ENCODE measurements at places on chromosomes 11 and 22.

DNA sequence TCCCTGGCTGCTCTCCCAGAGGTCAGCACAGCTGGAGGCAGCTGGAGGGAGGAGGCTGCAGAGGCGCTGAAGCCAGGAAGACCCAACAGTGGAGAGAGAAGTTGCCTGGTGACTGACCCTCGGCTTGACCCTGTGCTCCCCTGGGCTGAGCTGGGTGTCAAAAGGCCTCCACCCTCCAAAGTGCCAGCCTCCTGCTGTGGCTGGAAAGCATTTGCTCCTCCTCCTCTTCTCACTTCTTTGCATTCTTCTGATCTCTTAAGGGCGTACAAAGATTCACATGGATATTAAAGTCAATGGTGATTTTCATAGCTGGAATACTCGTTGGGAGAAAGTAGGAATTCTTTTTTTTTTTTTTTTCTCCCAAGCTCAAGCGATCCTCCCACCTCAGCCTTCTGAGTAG is 91.7 kb downstream of the MED15 start:
- DNase-seq = no peak

- DNase-seq = no peak
Measured at GRCh38 chr22:27419473-27419872, 382.1 kb downstream of the MN1 start.

GRCh38 chr11:27482793-27483192 is 10.2 kb upstream of the LGR4 start:
- DNase-seq = no peak

DNA sequence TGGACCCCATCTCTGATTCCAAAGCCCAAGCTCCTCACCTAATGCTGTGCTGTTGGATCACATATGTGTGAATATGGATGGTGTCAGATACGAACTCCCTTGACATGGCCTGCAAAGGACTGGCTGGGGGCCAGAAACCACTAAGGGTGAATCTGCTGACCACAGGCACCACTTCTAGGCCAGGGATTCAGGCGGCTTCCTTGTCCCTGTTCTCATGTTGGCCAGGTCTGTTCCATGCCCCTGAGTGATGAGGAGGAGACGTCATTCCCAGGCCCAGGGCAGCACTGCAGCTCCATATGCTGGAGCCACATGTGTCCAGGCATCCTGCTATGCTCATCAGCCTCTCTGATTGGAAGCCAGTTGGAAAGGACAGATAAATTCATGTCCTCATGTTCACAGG is 130.0 kb upstream of the BDNF start:
- no peak for DNase-seq

DNA sequence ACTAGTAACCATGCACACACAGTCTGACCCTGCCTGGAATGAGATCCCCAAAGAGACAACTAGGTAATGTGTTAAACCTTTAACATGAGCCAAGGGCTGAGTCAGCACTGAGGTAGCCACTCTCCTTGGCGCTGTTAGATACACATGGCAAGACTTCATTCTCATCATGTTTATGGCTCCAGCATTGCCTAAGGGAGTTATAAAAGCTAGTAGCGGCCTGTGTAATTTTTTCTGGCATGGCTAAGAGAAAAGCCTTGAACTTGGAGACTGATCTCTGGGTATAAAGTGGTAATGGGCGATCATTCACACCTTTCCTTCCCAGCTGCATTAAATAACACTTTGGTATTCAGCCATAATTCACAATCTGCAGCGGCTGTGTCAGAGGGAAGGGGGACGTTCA is 779.7 kb upstream of the LRRC4C start:
- no peak for DNase-seq

DNA sequence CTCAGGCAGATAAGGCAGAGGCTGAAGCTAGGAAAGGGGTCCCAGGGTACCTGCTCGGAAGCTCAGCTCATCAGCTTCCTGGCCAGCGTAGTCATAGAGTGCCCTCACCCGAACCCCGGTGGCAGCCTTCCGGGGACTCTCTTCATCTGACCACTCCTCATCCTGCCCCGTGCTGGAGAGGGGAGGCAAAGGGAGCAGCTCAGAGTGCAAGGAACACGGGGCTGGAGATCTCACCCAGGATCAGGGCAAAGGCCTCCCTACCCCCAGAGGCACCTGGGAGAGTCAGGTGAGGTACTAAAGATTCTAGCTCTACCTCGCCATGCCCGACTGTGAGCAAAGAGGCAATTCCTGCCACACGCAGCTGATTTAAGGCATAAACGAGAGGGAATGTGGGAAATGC is 1.6 kb upstream of the ARFGAP2 start:
- no peak for DNase-seq

- DNase-seq = no peak
Measured at GRCh38 chr22:47323518-47323917, 561.1 kb downstream of the TBC1D22A start.

DNA sequence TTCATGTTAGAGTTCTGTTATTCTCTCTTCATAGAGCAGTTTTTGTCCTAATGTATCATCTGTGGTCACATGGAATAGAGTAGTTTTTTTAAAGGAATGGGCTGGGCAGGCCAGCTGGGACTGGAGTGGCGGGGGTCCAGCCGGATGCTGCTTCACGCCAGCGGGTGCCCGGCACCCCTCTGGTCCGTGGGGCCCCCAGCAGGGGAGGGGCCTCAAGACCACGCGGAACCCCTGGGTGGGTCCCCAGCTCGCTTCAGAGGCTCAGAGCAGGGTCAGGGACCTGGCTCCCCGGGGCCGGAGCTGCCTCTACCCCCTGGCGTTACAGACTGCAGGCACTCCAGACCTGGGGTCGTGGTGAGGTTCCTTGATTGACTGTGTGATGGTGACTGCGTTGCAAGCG is 159.1 kb upstream of the HSD17B12 start:
- no peak for DNase-seq

GRCh38 chr11:134373591-134374052 is 38.4 kb downstream of the B3GAT1 start:
- DNase-seq = no peak

GRCh38 chr22:27473533-27473932 is 328.0 kb downstream of the MN1 start:
- no peak for DNase-seq

DNA sequence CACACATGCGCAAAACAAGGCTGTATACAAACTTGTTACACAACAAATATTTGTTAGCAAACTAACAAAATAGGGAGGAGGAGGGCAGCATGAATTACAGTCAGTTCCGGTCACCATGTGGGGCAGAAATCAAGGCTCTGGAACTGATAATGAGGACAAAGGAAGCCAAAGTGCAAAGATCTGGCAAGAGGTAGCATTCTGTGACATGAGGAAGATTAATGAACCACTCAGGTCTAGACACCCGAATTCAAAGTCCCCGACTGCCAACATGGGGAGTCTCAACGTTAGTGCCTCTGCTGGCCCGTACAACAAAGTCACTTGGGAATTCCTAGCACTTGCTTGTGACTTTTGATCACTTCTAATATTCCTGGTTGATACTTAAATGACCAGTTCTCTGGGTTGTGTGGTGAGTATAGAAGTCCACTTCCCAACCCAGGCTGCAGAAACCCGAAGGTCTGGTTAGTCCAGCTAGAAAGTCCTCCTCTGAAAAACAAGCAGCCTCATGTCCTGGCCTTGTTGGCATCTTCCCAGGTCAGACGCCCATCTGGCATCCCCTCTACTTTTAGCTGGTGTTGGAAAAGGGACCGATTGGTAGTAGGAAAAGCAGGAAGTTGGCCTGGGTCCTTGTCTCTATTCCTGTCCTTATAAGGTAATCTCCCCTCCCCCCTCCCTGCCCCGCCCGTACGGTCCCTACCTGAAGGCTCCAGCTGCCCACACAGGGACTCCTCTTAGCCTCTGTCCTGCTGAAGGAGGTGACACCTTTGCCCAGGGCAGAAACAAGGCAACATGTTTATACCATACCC is 1.6 kb downstream of the SUN2 start:
- peak; percentile 59 for DNase-seq

GRCh38 chr11:44609783-44610155 is 44.3 kb downstream of the CD82 start:
- no peak for DNase-seq

DNA sequence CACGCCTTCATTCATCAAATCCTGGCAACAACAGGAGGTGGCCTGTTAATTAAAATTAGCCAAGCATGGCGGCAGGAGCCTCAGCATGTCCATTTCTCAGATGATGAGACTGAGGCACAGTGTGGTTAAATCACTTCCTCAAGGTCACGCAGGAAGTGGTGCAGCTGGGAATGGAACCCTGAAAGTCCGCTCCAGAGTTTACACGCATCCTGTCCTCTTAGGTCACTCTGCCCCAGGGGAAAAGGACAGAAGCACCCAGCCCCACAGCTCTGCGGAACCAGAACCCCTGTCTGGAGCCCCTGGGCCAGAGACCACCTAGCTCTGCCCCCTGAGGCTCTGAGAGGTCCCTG is 19.6 kb downstream of the RPL3 start:
- no peak for DNase-seq

- DNase-seq = no peak
Measured at GRCh38 chr22:43616645-43617044, 195.5 kb downstream of the EFCAB6 start.

GRCh38 chr11:66864172-66864901 is 7.5 kb downstream of the LRFN4 start:
- DNase-seq = no peak

- DNase-seq = no peak
Measured at GRCh38 chr22:31586137-31586920, 75.7 kb downstream of the PISD start.

DNA sequence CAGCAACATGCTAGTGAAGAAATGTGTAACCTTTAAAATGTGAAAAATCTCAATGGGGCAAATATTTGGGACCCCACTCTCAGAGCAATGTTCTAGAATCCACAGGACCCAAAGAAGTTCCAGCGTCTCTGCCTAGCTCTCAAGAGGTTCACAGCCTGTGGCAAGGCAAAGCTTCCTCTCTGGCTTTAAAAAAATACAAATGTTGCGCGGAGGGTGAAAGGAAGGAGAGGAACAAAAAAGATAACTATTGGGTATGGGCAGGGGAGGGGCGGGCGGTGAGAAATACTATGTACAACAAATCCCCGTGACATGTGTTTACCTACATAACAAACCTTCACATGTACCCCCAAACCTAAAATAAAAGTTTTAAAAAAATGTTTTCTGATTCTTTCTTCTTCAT is 53.6 kb downstream of the PITPNB start:
- DNase-seq = no peak

DNA sequence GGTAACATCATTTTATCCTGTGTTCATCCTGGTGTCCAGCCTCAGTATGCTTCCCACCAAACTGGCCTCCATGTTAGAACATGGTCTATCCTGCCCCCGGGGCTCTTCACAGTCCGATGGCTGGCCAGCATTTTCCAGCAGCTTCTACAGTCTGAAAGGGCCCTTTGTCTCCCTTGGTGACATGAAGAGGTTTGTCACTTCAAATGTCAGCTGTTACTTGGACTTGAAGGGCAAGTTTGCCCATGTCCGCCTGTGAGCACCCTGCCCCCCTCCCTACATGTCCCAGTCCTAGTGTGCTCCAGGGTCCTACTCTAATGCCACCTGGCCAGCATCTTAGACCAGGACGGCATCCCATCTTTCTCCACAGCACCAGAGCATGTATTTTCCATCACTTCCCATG is 24.7 kb downstream of the PATZ1 start:
- no peak for DNase-seq

- no peak for DNase-seq
Measured at GRCh38 chr11:125257190-125257579, 92.6 kb downstream of the PKNOX2 start.

- no peak for DNase-seq
Measured at GRCh38 chr22:47598864-47599263, 836.4 kb downstream of the TBC1D22A start.

DNA sequence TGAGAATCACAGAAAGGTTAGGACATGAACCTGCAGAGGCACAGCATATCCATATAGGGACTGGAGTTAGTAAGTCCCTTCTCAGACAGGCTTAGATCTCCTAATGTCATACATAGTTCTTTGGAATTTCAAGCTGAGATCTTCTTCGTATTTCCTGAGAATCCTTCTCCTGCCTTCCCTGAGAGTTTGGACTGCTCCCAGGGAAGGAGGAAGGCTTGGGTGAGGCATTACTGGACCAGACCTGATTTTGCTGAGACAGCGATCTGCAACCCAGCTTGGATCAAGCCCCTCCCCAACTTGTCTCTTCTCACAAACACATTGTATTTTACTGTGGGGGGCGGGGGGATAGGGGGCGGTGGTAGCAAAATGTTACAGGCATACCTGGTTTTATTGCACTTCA is 108.5 kb downstream of the TSPAN18 start:
- no peak for DNase-seq

DNA sequence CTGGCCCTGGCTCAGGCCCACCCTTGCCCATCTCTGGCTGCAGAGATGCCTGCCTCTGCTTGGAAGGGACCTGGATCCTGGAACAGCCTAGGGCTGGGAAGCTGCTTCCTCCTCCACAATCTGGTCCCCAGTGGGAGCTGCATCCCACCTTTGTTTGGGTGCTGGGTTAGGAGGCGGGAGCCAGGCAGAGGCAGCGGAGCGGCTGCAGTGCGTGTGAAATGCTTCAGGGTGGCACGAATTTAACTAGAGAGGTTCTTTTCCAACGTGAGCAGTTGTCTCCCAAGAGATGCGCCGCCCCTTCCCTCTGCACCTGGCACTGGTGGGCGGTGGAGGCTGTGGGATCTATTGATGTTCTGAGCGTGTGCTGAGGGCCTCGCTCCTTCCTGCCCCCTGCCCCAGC is 31.6 kb downstream of the BRSK2 start:
- DNase-seq = no peak

GRCh38 chr11:86586307-86586706 is 86.1 kb downstream of the ME3 start:
- DNase-seq = no peak

- DNase-seq = no peak
Measured at GRCh38 chr11:69494851-69495250, 13.4 kb downstream of the LINC01488 start.

- no peak for DNase-seq
Measured at GRCh38 chr11:75198278-75198973, 42.1 kb upstream of the TPBGL start.

DNA sequence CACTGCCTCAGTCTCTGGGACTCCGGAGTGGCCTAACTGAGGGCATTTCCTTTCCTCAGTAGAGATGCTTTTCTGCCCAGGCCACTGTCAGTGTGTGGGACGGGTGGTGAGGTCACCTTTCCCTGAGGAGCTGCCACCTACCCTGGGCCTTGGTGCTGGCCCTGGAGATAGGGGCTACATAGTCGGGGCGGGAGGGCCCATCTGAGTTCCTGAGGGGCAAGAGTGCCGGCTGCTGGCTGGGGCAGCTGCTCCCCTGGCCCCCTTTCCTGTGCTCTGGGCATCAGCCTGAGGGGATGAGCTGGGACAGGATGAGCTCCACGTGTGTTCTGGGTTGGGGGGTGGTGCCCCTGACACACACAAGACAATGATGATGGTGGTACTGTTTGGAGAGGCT is 5.4 kb downstream of the KCNC1 start:
- DNase-seq = no peak

- no peak for DNase-seq
Measured at GRCh38 chr11:79436919-79437277, 3.9 kb downstream of the TENM4 start.

GRCh38 chr22:25902402-25902801 is 160.4 kb downstream of the MYO18B start:
- DNase-seq = no peak

- no peak for DNase-seq
Measured at GRCh38 chr11:47464483-47464882, 15.5 kb upstream of the RAPSN start.

Measured in activated CD8-positive, alpha-beta T cell treated with anti-CD3 and anti-CD28 coated beads, Interleukin-2, amount 10 ng/mL, durations not matched to agents 7 days and 5 days (primary cell).